Substantia nigra (tissue), 51 donors: ENCODE measurements at places on chromosomes 12 and 14.

GRCh38 chr12:111100003-111100402, 179.6 kb upstream of the MYL2 start:
- no peak for DNase-seq

DNA sequence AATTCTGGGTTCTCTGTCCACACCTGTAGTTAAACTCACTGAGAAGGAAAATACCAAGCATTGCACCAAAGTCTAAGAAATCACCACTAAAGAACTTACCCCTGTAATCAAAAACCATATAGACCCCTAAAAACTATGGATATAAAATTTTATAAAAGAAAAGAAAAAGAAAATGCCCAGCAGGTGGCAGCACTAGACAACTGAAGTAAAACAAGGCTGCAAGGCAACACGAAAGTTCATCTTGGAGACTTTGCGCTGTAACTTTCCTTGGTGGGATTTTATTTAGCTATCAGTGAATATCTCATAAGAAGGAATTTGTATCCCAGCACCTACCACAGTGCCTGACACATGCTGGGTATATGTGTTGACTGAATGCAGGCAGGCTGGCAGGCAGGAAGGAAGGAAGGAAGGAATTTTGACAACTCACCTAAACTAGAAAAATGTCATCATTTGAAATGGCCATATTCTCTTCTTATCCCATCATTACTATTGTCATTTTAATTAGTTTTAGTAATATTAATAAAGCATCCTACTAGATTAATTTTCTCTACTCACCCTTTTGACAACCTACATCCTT, 68.2 kb upstream of the ETV6 start:
- peak; percentile 6 for DNase-seq

DNA sequence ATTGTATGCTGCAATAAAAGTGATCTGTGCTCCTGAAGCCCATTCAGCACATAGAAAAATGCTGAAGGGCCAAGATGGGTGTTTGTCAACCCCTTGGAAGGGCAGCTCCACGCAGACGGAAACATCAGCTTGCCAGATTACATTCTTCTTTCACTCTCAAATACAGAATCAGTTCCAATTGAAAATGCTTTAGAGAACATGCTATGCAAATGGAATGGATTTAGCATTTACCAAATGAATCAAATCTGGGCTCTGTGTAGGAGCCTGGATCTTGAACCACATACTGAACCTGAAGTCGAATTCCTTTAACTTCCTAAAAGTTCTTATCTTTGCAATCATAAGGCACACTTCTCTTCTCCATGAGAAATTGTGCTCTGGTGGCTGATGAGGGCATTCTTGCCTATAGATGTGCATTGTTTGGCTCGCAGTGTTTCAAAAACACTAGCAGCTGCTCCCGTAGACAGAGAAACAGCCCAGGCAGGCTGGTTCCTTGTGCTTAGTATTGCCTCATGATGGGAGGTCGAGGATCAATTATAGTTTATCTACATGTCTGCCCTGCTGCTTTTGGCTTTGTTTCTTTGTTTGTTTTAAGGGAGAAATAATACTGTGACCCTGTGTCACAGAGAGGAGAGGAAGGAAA, 489.8 kb upstream of the FLRT2 start:
- no peak for DNase-seq

DNA sequence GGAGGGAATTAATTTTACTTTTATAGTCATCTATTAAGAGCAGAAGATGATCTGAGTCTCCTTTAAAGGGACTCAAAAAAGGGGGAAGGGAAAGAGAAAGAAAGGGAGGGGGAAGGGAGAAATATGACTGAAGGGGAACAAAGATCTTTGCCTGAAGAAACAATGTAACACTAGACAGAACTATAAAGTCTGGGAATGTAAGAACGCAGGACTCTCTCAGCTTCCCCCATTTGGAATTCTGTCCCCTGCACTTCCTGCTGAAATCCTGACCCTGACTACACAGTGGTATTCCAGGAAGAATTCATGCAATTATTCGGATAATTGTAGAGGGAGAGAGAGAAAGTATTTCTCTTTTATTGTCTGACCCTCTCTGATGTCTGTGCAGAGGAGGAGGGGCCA, 8.6 kb upstream of the HOXC11 start:
- DNase-seq = no peak

- no peak for DNase-seq
Measured at GRCh38 chr14:37051680-37052079, 120.7 kb downstream of the SLC25A21 start.

DNA sequence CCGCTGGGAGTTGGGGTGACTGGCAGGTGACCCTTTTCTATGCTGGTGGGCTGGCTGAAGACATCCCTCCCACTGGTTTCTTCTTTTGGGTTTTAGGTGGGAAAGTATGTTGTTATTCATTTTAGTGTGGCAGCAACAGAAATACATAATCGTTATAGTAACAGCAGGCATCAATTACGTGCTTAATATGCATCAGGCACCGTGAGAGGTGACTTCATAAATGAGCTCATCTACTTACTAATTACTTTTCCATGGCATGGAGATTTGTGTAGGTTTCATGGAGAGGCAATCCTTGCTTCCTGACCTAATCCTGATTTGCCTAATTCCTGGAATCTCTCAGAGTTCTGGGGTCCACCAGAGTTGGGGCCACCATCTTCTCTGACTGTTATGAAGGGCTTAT, 13.4 kb upstream of the CELA1 start:
- DNase-seq = no peak

GRCh38 chr12:44750468-44750867, 125.6 kb downstream of the NELL2 start:
- DNase-seq = no peak

- DNase-seq = no peak
Measured at GRCh38 chr12:78725951-78726580, 138.5 kb upstream of the SYT1 start.

DNA sequence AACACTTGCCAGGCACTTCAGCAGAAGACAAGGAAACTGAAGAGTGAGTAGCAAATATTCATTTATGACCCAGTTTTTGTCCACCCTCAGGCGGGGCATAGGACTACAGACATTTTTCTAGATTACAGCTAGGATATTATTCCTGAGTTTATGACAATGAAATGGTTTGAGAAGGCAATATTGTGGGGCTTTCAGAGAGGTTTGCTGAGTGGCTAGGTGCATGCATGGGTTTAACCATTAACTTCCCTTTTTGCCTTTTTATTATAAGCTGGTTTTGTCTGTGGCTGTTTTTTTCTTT, 104.0 kb upstream of the BCAT1 start:
- no peak for DNase-seq

DNA sequence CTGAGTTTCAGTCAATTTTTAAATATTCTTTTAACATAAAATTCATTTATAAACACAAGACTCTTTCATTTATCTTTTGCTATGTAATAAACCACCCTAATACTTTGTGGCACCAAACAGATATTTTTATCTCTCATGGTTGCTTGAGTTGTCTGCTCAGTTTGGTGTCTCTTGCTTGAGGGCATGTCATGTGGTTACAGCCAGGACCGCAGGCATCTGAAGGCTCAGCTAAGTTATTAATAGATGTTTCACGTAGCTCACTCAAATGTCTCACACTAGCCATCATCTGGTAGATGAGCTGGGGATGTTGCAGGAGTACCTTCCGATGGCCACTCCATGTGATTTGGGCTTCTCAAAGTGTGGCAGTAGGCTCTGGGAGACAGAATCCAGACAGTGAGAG, 597.8 kb downstream of the ETNK1 start:
- DNase-seq = no peak

DNA sequence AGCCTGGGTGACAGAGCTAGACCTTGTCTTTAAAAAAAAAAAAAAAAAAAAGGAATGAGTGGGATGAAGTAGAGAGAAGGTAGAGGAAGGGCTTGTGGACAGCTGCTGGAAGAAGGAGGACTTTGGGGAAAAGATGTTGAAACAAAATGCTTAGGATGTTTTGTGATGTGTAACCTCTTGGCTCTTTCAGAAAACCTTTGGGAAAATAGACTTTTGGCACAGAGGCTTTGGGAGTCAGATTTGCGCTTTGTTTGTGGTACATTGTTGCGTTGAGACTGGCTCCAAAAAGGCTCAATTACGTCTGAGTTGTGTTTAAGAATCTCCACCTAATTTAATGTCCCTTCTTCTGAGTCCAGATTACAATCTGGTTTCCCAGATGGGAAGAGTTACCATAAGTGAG, 32.9 kb upstream of the SPTLC2 start:
- DNase-seq = no peak

DNA sequence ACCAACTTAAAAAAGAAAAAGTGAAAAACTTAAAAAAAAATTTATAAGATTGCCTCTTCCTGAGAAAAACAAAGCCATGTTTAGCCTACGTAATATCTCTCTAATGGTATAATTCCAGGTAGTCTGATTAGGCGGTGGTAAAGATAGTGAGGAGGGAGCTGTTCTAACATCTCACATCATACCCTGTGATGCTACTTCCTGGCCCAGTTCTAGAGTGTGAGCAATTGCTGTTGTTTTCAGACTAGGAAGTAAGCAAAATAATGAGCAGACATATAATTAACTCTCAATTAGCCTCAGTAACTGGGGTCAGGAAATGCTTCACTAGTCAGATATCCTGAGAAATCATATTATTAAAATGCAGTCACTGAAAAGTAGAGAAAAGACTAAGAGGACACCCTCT, 113.9 kb downstream of the PHLDA1 start:
- no peak for DNase-seq

DNA sequence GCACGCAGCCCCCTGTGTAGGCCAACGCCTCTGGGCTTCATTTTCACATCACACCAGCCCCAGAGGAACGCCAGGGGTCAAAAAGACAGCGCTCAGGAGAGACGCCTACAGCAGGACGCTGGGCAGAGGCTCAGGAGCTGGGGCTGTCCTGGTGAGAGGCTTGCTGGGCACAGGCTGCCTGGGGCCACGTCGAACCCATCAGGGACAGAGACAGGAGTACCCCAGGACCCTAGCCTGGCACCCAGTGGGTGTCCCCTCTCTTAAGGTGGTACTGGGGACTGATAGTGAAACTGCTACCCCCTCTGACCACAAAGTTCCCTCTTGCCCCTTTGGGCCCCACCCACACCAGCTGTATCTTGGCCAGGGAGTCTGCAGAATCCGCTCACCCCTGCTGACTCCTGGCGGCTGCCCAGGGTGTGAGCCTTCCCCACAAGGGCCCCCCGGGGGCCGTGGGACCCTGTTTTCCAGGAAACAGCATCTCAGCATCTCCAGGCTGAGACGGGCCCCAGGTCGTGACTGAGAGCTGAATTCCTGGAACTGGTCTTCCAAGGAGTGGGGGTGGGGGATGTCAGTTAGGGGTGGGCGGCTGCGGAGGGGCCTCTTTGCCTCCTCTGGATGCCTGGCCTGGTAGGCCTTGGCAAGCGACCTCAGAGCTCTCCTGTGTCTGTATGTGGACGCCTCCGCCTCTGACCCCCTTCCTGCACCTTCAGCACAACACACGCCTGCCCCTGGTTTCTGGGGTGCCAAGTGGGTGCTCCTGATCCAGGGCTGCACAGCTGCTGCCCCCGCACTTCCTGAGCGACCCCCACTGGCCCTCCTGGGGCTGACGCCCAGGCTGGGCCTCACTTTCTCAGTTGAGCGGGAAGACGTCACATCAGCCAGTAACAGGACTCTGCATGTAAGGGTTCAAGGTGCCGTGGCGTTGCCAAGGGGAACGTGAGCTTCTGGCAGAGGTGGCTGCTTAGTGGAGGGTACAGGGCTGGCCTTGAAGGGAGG, 321.9 kb upstream of the RTL1 start:
- DNase-seq = no peak

- DNase-seq = no peak
Measured at GRCh38 chr12:124913474-124914391, 717 bp downstream of the UBC start.

GRCh38 chr12:124413915-124414314, 119.0 kb downstream of the RFLNA start:
- DNase-seq = no peak

GRCh38 chr12:107145397-107145796, 52.0 kb upstream of the CRY1 start:
- DNase-seq = no peak

DNA sequence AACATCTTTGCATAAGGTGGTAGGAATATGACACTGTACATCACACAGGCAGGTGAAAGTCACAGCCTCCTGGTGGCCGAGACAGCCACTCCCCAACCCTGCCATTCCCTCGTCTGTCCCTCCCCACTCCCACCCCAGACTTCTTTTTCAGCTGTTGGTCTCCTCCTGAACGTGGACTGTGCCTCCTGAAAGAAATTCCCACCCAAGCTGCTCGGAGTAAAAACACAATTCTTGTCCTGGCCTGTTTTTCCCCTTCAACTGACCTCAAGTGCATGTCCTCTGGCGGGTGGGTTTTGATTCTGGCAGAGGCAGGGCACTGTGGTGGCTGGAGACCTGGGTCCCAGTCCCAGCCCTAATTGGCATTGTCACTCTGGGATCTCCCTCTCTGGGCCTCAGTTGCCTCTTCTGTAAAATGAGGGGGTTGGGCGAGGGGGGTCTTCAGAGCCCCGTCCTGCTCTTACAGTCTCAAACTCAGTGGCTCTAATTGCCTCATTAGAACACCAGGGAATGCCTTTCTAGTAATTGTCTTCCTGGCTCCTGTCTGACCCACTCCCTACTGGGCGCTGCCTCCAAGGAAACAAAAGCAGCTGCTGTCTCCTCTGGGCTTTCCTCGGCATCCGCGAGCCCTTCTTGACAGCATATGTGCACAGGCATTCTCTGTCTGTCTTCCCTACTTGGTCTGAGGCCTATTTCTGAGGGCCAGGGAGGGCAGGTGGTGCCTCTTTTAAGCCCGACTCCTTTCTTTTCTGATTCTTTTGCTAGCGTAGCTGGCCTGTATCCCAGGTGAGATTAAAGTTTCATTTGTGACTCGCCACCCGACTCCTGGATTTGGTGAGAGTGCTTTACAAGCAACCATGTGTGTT, 186.6 kb upstream of the RMST start:
- peak; percentile 1 for DNase-seq

- peak; percentile 34 for DNase-seq
Measured at GRCh38 chr12:110689281-110690126, 589 bp upstream of the HVCN1 start.

DNA sequence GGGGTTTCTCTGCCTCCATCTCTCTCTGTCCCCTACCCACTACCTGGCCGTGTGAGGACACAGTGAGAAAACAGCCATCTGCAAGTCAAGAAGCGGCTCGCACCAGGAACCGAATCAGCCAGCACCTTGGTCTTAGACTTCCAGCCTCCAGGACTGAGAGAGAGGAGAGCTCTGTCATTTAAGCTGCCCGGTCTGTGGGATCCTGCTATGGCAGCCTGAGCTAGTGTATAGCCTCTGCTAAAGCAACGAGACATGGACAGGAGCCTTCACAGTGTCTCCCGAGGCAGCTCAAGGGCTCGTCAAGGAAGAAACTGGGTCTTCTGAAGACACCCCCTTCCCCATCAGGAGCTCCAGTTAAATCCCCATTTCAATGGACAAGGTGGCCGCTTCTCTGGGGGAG, 185.5 kb downstream of the PIWIL1 start:
- DNase-seq = no peak
